ENCODE measurements at places on chromosomes 1 and 21. TPM values are rescaled to one million over a fixed set of nuclear protein-coding genes. Genes with fewer than 3 reads are reported as not detected.

GRCh38 chr21:37450445-37450941 is 83.9 kb downstream of the DYRK1A start:
- H3K27me3 ChIP-seq = peaks cover 4% of the 10 kb centered on the region
- peaks cover 10% of the 10 kb centered on the region for H3K36me3 ChIP-seq
- peak overlapping the region; percentile 84 for H3K27ac ChIP-seq
- peak overlapping the region; percentile 54 for H3K4me3 ChIP-seq
- DNase-seq = peak; percentile 53
- peaks cover 74% of the 10 kb centered on the region for H3K4me1 ChIP-seq

GRCh38 chr1:109877776-109878175 is 32.9 kb upstream of the CSF1 start:
- H3K4me3 ChIP-seq = peak overlapping the region; percentile 68
- peak overlapping the region; percentile 98 for H3K27ac ChIP-seq
- H3K4me1 ChIP-seq = peaks cover 85% of the 10 kb centered on the region
- DNase-seq = no peak
- H3K36me3 ChIP-seq = no peaks in the 10 kb centered on the region

- no peak overlapping the region for H3K4me3 ChIP-seq
- H3K27ac ChIP-seq = no peak overlapping the region
- peaks cover 14% of the 10 kb centered on the region for H3K27me3 ChIP-seq
- peaks cover 12% of the 10 kb centered on the region for H3K36me3 ChIP-seq
Measured at GRCh38 chr1:58581641-58582040, 4.6 kb upstream of the TACSTD2 start.

TTC22 gene
- total RNA-seq = not detected

LORICRIN gene
- total RNA-seq = not detected

DNA sequence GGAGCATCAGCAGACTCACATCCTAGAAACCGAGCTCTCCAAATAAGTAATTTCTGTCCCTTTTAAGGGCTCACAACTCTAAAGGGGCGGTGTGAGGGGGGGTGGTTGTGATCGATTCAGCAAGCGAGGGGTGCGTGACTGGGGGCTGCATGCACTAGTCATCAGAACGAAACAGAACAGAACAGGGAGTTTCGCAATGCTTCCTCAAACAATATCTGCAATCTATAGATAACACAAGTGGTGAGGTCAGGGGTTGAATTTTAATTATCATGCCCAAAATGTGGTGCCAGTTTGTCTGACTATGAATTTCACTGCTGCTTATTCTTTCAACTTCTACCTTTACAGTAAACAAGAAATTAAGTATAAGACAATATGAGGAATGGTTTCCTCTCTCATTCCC is 1003.0 kb upstream of the NCAM2 start:
- no peak overlapping the region for H3K4me3 ChIP-seq
- DNase-seq = no peak
- H3K36me3 ChIP-seq = no peaks in the 10 kb centered on the region
- H3K4me1 ChIP-seq = no peaks in the 10 kb centered on the region
- no peaks in the 10 kb centered on the region for H3K27me3 ChIP-seq
- H3K27ac ChIP-seq = no peak overlapping the region

LCE2A gene
- 18.6 TPM for total RNA-seq

DNA sequence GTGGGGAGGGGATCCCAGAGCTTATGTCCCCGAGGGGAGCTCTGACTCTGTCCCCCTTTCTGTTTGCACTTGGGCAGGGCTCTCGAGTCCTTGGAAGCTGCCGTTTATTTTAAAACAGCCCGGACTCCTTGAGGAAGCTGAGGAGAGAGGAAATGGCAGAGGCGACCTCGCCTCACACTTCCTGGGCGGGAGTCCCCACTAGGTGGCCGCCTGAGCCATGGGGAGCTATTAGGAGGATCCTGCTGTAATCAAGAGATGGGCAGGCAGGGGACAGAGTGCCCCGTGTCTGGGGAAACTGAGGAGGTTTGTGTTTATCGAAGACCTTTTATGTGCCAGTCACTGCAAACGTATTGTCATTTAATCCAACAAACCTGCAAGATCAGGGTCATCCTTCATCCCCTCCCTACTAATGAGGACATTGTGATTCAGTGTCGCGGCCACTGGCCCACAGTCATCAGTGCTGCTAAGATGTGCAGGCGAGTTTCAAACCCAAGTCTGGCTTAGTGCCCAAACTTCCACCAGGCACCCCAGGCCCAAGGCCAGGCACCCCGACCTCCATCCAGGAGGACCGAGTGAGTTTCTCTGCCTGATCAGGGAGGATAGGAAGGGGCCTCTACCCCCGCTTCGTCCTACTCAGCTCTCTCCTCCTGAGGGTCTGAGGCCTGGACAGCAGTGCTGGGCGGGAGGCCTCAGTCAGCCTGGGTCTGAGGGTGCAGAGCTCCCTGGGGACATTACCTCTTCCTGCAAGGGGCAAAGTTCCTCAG is 316.9 kb upstream of the VAMP3 start:
- peaks cover 2% of the 10 kb centered on the region for H3K27me3 ChIP-seq
- peaks cover 17% of the 10 kb centered on the region for H3K4me1 ChIP-seq
- DNase-seq = peak; percentile 16
- H3K4me3 ChIP-seq = no peak overlapping the region
- no peaks in the 10 kb centered on the region for H3K36me3 ChIP-seq

DNA sequence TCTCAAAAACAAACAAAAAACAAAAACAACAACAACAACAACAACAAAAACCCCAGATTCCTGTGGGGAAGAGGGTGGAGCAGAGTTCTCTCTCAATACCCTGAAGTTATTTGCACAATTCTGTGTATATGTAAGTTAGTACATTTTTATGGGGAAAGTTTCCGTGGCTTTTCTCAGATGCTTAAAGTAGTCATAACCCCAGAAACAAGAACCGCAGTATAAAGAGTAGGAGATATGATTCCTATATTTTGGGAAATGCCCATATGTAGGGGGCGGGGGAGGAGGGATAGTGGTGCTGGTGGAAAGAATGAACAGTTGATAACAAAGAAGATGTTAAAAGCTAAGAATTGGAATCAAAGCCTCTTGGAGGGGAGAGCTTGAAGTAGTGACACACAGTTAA is 131.5 kb downstream of the DNM3 start:
- no peaks in the 10 kb centered on the region for H3K4me1 ChIP-seq
- no peak overlapping the region for H3K4me3 ChIP-seq
- H3K36me3 ChIP-seq = no peaks in the 10 kb centered on the region
- peaks cover 11% of the 10 kb centered on the region for H3K27me3 ChIP-seq

DNA sequence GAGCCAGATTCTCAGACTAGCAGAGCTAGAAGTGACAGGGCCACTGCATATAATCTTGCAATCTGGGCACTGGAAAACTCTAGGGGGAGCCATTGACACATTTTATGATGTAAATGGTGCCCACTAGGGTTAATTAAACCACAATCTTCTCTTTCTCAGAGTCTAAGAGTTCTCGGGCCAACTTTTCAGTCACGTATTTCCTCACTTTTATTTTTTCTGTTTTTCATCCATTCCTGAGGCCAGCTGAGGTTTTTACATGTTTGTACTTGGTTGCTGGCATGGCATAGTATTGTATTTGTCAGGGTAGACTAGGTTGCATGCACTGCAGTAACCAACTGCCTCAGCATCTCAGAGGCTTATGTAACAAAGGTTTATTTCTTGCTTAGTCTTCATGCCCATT is 138.2 kb downstream of the ZNF326 start:
- DNase-seq = peak; percentile 1
- H3K27ac ChIP-seq = no peak overlapping the region
- H3K36me3 ChIP-seq = no peaks in the 10 kb centered on the region
- H3K27me3 ChIP-seq = no peaks in the 10 kb centered on the region
- H3K4me1 ChIP-seq = no peaks in the 10 kb centered on the region

- H3K4me3 ChIP-seq = no peak overlapping the region
- H3K36me3 ChIP-seq = no peaks in the 10 kb centered on the region
- H3K27me3 ChIP-seq = peaks cover 2% of the 10 kb centered on the region
Measured at GRCh38 chr1:176556288-176556687, 93.3 kb downstream of the PAPPA2 start.

- H3K36me3 ChIP-seq = no peaks in the 10 kb centered on the region
- no peaks in the 10 kb centered on the region for H3K27me3 ChIP-seq
- no peak for DNase-seq
- no peak overlapping the region for H3K27ac ChIP-seq
- no peaks in the 10 kb centered on the region for H3K4me1 ChIP-seq
Measured at GRCh38 chr1:208446271-208446691, 202.1 kb upstream of the PLXNA2 start.

- H3K27ac ChIP-seq = no peak overlapping the region
- peak overlapping the region; percentile 6 for H3K4me3 ChIP-seq
- peaks cover 35% of the 10 kb centered on the region for H3K36me3 ChIP-seq
- H3K27me3 ChIP-seq = no peaks in the 10 kb centered on the region
Measured at GRCh38 chr1:247421074-247421473, 5.1 kb downstream of the NLRP3 start.

GRCh38 chr1:77623066-77623465 is 59.4 kb downstream of the ZZZ3 start:
- no peak overlapping the region for H3K4me3 ChIP-seq
- peaks cover 20% of the 10 kb centered on the region for H3K4me1 ChIP-seq
- peaks cover 57% of the 10 kb centered on the region for H3K36me3 ChIP-seq
- H3K27ac ChIP-seq = no peak overlapping the region
- H3K27me3 ChIP-seq = no peaks in the 10 kb centered on the region

CHIT1 gene
- total RNA-seq = not detected

TMPRSS15 gene
- total RNA-seq = not detected

GRCh38 chr1:10738061-10739058 is 58.1 kb downstream of the CASZ1 start:
- no peak overlapping the region for H3K27ac ChIP-seq
- no peak overlapping the region for H3K4me3 ChIP-seq
- no peaks in the 10 kb centered on the region for H3K36me3 ChIP-seq
- H3K27me3 ChIP-seq = peaks cover 47% of the 10 kb centered on the region
- no peak for DNase-seq
- H3K4me1 ChIP-seq = no peaks in the 10 kb centered on the region

DNA sequence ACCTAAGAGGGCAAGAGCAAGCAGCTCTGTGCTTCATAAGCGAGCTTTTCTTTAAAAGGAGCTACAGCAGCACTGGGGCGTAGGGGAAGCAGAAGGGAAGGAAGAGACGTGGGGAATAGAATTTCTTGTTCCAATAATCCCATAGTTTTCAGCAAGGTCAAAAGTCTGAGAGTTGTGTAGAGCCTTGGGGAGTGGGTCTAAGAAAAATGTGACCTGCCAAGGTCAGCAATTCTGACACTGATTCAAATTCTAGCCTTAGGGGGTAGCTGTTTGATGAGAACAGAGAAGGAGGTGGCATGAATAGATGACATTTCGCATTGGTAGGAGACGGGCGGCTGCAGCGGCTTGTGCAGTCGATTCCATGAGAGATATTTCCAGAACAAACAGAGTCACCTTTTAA is 22.4 kb downstream of the PRRX1 start:
- no peak for DNase-seq
- peaks cover 58% of the 10 kb centered on the region for H3K36me3 ChIP-seq
- H3K27me3 ChIP-seq = 0 out of 2 replicates have a peak, but pooled peaks cover 2% of the 10 kb centered on the region
- peak overlapping the region; percentile 73 for H3K27ac ChIP-seq
- peaks cover 94% of the 10 kb centered on the region for H3K4me1 ChIP-seq
- H3K4me3 ChIP-seq = peak overlapping the region; percentile 59

S100A2 gene
- 10.5 TPM for total RNA-seq

GRCh38 chr21:33964706-33965325 is 49.2 kb upstream of the ATP5PO start:
- DNase-seq = peak; percentile 58
- 0 out of 2 replicates have a peak overlapping the region, but pooled peaks have one; percentile 5 for H3K4me3 ChIP-seq
- H3K27me3 ChIP-seq = peaks cover 2% of the 10 kb centered on the region
- peaks cover 58% of the 10 kb centered on the region for H3K4me1 ChIP-seq
- H3K27ac ChIP-seq = peak overlapping the region; percentile 64
- H3K36me3 ChIP-seq = peaks cover 12% of the 10 kb centered on the region

- DNase-seq = peak; percentile 82
- H3K27me3 ChIP-seq = peaks cover 11% of the 10 kb centered on the region
- no peaks in the 10 kb centered on the region for H3K36me3 ChIP-seq
- H3K4me3 ChIP-seq = peak within 1 kb of the TSS; percentile 92
- no peak within 1 kb of the TSS for H3K27ac ChIP-seq
- H3K4me1 ChIP-seq = peaks cover 14% of the 10 kb centered on the region
Measured at GRCh38 chr1:167553136-167554027, at the start of gene CREG1. CREG1 (minus strand) TSS chr1:167553762.

DNA sequence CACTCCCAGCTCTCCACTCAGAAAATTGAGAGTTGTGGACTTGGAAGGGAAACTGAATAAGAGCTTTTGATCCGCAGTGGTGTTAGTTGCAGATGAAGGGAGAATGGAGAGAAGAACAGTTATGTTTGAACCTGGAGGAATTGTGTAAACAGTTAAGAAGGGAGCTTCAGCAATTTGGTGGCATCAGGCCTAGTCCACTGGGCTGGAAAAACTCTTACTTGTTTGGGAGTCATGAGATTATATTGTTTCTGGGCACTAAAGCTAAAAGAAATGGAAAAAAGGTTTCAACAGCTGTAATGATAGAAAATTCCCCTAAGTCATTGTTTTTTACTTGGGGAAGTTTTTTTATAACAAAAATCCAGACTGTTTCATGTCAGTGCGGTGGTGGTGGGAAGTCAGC is 256.1 kb upstream of the C1orf87 start:
- DNase-seq = no peak
- no peak overlapping the region for H3K4me3 ChIP-seq
- H3K36me3 ChIP-seq = no peaks in the 10 kb centered on the region
- H3K4me1 ChIP-seq = no peaks in the 10 kb centered on the region
- H3K27me3 ChIP-seq = no peaks in the 10 kb centered on the region
- no peak overlapping the region for H3K27ac ChIP-seq

PRDX1 gene
- total RNA-seq = 1,087 TPM

- no peak overlapping the region for H3K27ac ChIP-seq
- H3K36me3 ChIP-seq = peaks cover 5% of the 10 kb centered on the region
- H3K27me3 ChIP-seq = peaks cover 1% of the 10 kb centered on the region
- H3K4me3 ChIP-seq = no peak overlapping the region
- no peaks in the 10 kb centered on the region for H3K4me1 ChIP-seq
Measured at GRCh38 chr1:4421986-4422385, 232.4 kb upstream of the AJAP1 start.

GUCA2B gene
- total RNA-seq = not detected

GRCh38 chr1:208433086-208433485 is 188.9 kb upstream of the PLXNA2 start:
- H3K4me1 ChIP-seq = peaks cover 36% of the 10 kb centered on the region
- H3K27ac ChIP-seq = no peak overlapping the region
- H3K4me3 ChIP-seq = no peak overlapping the region
- peak; percentile 17 for DNase-seq

GRCh38 chr21:36909901-36910561 is 56.4 kb downstream of the HLCS start:
- H3K36me3 ChIP-seq = peaks cover 9% of the 10 kb centered on the region
- H3K4me1 ChIP-seq = peaks cover 34% of the 10 kb centered on the region

- no peak overlapping the region for H3K4me3 ChIP-seq
- no peaks in the 10 kb centered on the region for H3K4me1 ChIP-seq
- H3K27me3 ChIP-seq = no peaks in the 10 kb centered on the region
- no peak for DNase-seq
Measured at GRCh38 chr1:211318576-211319280, 7.9 kb upstream of the TRAF5 start.
